ENCODE measurements at places on chromosomes 4 and X.

- no peak for DNase-seq
Observed at GRCh38 chrX:139851730-139852129, 81.1 kb downstream of the ATP11C start.

GRCh38 chr4:175773566-175773965 lies 38.5 kb downstream of the GPM6A start:
- DNase-seq, result no peak

GRCh38 chr4:77930154-77930639 lies 67.6 kb downstream of the MRPL1 start:
- DNase-seq, result no peak

GRCh38 chr4:112677519-112678091 lies 40.7 kb downstream of the LARP7 start:
- DNase-seq, result no peak

- DNase-seq, result no peak
Observed at GRCh38 chr4:83574247-83574646, 38.3 kb downstream of the GPAT3 start.

DNA sequence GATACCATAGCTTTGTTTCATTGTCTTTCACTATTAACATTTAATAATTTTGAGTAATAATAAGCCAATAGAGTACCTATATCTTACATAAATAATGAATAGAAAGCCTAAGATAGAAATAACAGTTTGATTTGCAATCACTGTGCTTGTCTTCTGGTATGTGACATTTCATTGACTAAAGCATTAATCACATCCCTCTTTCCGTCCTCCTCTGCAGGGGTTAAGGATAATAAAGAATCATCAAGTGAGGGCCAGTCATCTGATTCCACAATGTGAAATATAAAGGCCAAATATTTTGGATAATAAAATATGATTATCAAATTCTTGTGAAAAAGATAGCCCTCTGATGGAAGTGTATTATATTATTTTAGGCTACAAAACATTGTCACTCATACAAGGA lies 2073.4 kb downstream of the ARAP2 start:
- DNase-seq, result no peak

DNA sequence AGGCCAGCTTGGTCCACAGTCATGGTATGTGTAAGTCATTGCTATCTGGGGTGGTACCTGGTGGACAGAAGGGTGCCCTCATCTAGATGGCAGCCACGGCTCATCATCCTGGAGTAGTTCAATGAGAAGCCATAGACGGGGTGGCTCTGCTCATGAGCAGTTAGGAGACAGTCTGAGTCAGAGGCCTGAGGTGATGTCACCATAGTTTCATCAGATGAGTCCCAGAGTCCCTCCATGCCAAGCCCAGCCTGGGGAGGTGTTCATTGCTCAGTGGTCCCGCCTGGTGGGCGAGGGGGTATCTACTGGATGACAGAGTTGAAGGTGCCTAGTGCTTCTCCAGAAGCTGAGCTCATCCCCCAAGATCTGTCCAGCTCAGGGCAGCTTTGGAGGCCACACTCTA lies 49.8 kb downstream of the DLG3 start:
- no peak for DNase-seq

DNA sequence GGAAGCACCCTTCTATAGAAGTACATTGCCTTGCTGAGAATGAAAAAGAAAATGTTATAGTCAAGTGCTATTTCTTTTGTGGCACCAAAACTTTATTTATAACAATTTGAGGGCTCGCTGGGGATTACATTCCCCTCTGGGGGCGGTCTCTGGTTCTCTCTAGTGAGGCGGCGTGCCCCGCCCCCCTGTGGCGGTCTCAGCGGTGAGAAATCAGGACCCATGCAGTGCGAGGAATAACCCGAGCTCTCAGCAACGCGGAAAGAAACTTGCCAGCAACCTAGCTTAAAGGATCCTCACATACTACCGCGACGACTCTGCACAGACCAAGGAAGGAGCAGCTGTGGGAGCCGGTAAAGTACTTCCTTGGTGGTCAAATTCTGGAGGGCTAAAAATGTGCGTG lies 83.4 kb upstream of the SHISA3 start:
- DNase-seq, result no peak

- DNase-seq, result no peak
Observed at GRCh38 chr4:24032371-24032989, 142.6 kb upstream of the PPARGC1A start.

DNA sequence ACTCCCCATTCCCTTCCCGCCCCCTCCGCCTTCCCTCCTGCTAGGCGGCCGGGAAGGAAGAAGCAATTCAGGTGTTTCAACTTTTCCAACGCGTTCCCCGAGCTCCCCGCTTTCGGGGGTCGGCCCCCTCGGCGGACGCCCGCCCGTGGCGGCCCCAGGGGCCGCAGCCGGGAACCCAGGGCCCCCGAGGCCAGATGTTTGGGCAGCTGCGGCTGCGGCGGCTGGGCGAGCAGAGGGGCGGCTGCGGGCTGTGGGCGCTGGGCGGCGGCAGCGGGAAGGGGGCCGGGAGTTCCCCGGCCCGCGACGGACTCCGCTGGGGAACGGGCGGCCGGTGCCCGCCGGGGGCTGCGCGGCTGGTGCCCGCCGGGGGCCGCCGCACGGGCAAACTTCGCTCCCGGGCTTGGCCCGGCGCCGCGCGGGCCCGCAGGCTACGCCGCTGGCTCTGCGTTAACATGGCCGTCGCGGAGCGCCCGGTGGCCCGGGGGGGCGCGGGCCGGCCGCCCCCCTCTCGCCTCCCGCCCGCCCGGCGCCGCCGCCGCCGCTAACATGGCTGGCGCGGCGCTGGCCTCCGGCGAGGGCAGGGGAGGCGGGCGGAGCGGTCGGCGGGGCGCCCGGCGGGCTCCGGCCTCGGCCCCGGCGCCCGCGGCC lies 510 bp downstream of the HMGB3 start:
- no peak for DNase-seq

GRCh38 chr4:157025898-157026297 lies 50.1 kb upstream of the GLRB start:
- DNase-seq, result no peak

DNA sequence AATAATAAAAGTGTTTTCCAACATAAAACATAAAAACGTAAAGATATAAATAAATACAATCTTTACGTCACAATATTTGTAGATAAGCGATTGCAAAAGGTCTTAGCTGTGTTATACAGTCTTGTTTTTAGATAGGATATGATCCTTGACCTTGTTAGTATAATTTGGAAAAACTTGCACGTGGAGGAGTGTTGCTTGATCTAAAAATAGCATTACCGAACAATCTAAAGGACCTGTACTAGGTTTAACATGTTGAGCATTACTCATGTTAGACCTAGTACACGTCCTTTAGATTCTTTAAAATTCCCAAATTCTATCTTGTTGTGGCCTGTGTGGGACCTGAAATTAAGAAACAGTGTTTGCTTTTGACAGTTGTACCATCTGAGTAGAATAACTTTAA lies 1.6 kb downstream of the METAP1 start:
- DNase-seq, result no peak

DNA sequence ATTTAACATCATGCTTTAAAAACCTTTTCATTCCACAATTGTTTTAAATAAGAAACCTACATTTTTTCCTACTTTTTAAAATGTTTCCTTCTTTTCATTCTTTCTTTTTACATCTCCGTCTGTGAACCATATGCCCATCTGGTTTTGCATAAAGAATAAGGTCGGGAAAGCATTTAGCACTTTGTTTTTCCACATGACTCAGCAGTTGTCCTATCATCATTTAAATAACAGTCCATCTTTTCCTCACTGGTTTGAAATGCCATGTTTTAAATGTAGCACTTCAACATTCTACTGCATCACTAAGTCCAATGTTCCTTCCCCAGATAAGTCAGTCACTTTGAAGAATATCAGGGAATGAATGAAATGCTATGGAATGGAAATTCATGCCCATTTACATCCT lies 128.4 kb downstream of the SH3RF1 start:
- DNase-seq, result no peak

- no peak for DNase-seq
Observed at GRCh38 chr4:133147921-133148689, 989 bp upstream of the PCDH10 start.

GRCh38 chrX:17788439-17788838 lies 51.1 kb downstream of the SCML1 start:
- DNase-seq, result peak; percentile 29

DNA sequence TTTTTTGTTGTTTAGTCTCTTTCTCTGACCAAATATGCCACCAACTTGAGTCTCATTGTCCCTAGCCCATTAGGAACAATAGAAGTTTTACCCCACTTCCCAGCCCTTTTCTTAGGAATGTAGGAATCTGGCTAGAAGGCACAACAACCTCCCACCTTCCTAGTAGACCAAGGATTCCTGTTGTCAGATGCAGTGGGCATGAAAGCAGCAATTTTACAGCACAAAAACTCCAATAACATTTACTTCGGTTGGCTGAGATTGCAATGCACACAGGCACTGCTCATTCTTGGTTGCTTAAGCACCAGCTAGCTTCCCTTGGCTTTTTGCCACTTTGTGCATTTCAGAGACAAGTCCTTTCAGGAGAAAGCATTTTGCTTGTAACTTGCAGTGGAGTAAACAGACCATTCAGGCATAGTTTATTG lies 312.8 kb downstream of the TENM3 start:
- no peak for DNase-seq

DNA sequence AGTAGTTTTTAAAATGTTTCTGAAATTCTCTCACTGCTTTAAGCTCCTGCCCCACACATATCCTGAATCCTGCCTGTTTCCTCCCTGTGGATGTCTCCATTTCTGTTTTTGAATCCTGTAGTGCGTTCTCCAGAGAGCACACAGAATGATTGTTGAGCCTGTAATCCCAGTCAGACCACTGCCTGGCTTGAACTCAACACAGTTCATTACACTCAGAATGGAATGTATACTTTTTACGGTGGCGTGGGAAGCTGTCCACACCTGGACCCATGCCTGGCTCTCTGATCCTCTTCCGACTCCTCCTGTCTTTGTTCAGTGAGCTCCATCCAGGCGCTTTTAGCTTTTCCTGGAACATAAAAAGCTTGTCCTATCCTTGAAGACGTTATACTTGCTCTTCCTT lies 1217.0 kb upstream of the PRKX start:
- DNase-seq, result no peak

- no peak for DNase-seq
Observed at GRCh38 chr4:101871962-101872676, 81.6 kb downstream of the BANK1 start.

- no peak for DNase-seq
Observed at GRCh38 chr4:5545271-5545670, 163.1 kb downstream of the EVC2 start.

GRCh38 chr4:40656201-40656863 lies 26.7 kb upstream of the RBM47 start:
- no peak for DNase-seq

All from hematopoietic multipotent progenitor cell (in vitro differentiated cells).